ENCODE measurements at places on chromosomes 1 and 21. TPM values are rescaled to one million over a fixed set of nuclear protein-coding genes. Genes with fewer than 3 reads are reported as not detected.

Gene TNFRSF14
- total RNA-seq, result 0.33 TPM

Gene TNFRSF18
- 0.19 TPM for total RNA-seq

Gene REN
- total RNA-seq, result 0.13 TPM

Gene SYCP1
- total RNA-seq, result not detected

Gene TNNI3K
- total RNA-seq, result not detected

Gene CASQ2
- not detected for total RNA-seq

Gene LINGO4
- not detected for total RNA-seq

Gene PROK1
- not detected for total RNA-seq

Gene C1orf74
- 1.6 TPM for total RNA-seq

Gene GJA9
- total RNA-seq, result 0.07 TPM

Gene LDLRAD2
- 0.15 TPM for total RNA-seq

Gene SLC16A4
- 38.5 TPM for total RNA-seq

Gene DCAF8
- 47.8 TPM for total RNA-seq

Gene FABP3
- total RNA-seq, result not detected

Gene LRRC7
- total RNA-seq, result not detected

Gene RNU1-4
- not detected for total RNA-seq

Gene PRAMEF1
- total RNA-seq, result not detected

Gene KCNJ15
- 0.25 TPM for total RNA-seq

Gene NUP210L
- total RNA-seq, result not detected

Gene PLA2G2C
- total RNA-seq, result not detected

Gene CHI3L2
- 0.79 TPM for total RNA-seq

Gene RGS5
- total RNA-seq, result 0.51 TPM

Gene RGS16
- 0.30 TPM for total RNA-seq

Gene PTPRC
- total RNA-seq, result not detected

Gene NBL1
- 60.0 TPM for total RNA-seq

Gene ODR4
- 16.5 TPM for total RNA-seq

Gene RPS6KC1
- 10.3 TPM for total RNA-seq

Gene CCDC185
- total RNA-seq, result not detected

Gene SPATA17
- total RNA-seq, result 2.9 TPM

Gene CLDN8
- total RNA-seq, result not detected

Gene RGS13
- total RNA-seq, result not detected

Gene KCNE2
- total RNA-seq, result not detected

Gene KRTAP7-1
- not detected for total RNA-seq

Gene OR2L13
- total RNA-seq, result not detected

Gene ARHGAP30
- total RNA-seq, result not detected

Gene FALEC
- not detected for total RNA-seq

Gene RAB7B
- 1.6 TPM for total RNA-seq

Gene OLFML2B
- 0.32 TPM for total RNA-seq

Gene RAB3GAP2
- 14.9 TPM for total RNA-seq

Gene SLC45A1
- 7.0 TPM for total RNA-seq

Gene MARK1
- 0.16 TPM for total RNA-seq

Gene CFAP74
- not detected for total RNA-seq

Gene SMIM1
- total RNA-seq, result 1.7 TPM

Gene HSF2BP
- total RNA-seq, result 1.9 TPM

Gene CD48
- not detected for total RNA-seq

Gene PALMD
- 0.46 TPM for total RNA-seq

Gene KRTAP19-1
- not detected for total RNA-seq

Gene SELE
- total RNA-seq, result not detected

Gene NCF2
- 1.1 TPM for total RNA-seq

Gene ARHGEF16
- total RNA-seq, result 4.8 TPM

Data from A549 treated with GW870086 at 1 μM for 4 hours (cell line).